ENCODE measurements at places on chromosomes 7 and 10. TPM values are rescaled to one million over a fixed set of nuclear protein-coding genes. Genes with fewer than 3 reads are reported as not detected.

Gene SH2D4B
- polyA plus RNA-seq, result not detected

Gene RNF133
- not detected for polyA plus RNA-seq

Gene CTAGE15
- polyA plus RNA-seq, result 0.10 TPM

Gene AKR1C8
- not detected for polyA plus RNA-seq

Gene IGF2BP3
- 52.0 TPM for polyA plus RNA-seq

Gene C10orf67
- 0.16 TPM for polyA plus RNA-seq

Gene CPA2
- not detected for polyA plus RNA-seq

Gene HOXA2
- polyA plus RNA-seq, result not detected

- no peaks in the 10 kb centered on the region for H3K4me1 ChIP-seq
- no peaks in the 10 kb centered on the region for H3K27me3 ChIP-seq
- no peak overlapping the region for H3K27ac ChIP-seq
- H3K4me3 ChIP-seq, result no peak overlapping the region
- DNase-seq, result no peak
Observed at GRCh38 chr7:153696242-153696641, 356.0 kb upstream of the DPP6 start.

DNA sequence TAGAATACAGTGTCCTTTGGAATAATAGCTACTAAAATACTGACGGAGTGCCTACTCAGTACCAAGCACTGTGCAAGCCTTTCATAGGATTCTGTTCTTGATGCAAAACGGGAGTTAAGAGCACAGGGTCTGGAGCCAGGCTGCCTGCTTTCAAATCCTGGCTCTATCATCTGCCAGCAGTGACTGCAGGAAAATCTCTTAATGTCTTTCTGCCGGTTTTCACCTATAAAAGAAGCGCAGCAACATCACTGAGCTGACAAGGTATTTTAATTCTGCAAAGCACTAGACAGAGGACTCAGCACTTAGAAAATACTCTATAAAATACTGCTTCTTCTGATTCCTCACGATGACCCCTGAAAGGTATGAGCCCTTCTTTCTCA lies 659 bp downstream of the FIGNL1 start:
- peaks cover 9% of the 10 kb centered on the region for H3K4me1 ChIP-seq
- no peak for DNase-seq
- H3K36me3 ChIP-seq, result no peaks in the 10 kb centered on the region
- peak overlapping the region; percentile 66 for H3K4me3 ChIP-seq
- H3K27ac ChIP-seq, result no peak overlapping the region
- peaks cover 19% of the 10 kb centered on the region for H3K27me3 ChIP-seq

GRCh38 chr10:7605565-7606295 lies 61.0 kb downstream of the ITIH5 start:
- no peak overlapping the region for H3K4me3 ChIP-seq
- DNase-seq, result no peak
- H3K36me3 ChIP-seq, result no peaks in the 10 kb centered on the region
- H3K27ac ChIP-seq, result no peak overlapping the region
- H3K4me1 ChIP-seq, result no peaks in the 10 kb centered on the region

- H3K27me3 ChIP-seq, result no peaks in the 10 kb centered on the region
- no peak overlapping the region for H3K4me3 ChIP-seq
- peaks cover 9% of the 10 kb centered on the region for H3K4me1 ChIP-seq
- H3K27ac ChIP-seq, result no peak overlapping the region
- DNase-seq, result no peak
- no peaks in the 10 kb centered on the region for H3K36me3 ChIP-seq
Observed at GRCh38 chr10:118488710-118489497, 106.5 kb downstream of the PRLHR start.

DNA sequence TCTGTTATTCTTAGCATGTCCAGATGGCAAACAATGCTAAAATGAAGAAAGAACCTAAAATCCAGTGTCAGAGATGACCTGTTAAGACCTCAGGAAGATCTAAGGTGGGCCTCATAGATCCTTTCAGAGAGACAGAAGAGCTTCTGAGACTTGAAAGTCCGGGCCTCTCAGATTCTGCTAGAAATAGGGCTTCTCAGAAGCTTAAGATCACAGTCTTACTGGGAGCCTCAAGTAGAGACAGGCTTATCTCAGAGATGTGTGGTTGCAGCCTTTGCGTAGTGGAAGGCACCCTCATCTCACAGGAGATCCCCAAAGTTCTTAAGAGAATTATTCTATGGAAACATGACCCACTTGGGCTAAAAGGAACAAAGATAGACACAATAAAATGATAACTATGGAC lies 642.8 kb downstream of the TNS3 start:
- H3K4me1 ChIP-seq, result no peaks in the 10 kb centered on the region
- H3K27me3 ChIP-seq, result no peaks in the 10 kb centered on the region
- no peak for DNase-seq

DNA sequence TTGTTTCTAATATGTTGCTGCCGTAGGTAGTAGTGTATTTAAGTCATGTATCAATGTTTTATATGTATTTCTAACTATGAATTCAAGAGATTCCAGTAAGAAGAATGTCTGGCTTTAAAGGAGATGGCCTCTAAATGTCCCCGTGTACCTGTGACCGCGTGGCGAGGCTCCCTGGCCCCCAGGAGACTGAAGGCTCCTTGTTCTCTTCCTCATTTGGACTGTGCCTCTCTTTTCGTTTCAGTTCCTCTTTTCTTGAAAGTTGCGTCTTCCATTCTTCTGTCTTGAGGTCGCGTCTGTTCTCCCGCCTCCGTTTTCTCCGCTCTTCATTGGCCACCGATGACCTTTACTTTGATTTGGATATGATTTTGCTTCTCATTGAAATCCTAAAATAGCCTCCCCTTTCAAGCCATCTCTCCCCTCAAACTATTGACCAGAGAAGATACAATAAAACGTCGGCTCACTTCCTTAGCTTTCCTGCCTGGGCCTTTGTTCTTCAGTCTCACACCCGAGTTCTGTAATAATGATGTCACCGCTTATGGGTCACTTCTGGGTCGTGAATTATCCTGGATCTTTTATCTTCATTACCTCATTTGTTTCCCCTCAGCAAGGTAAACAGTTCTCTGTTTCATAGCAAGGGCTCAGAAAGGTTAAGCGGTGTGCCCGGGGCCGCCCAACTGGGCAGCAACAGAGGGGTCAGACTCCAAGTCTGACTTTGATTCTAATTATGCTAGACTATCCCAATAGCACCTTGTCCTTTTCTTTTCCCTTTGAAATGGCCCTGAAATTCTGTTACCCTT lies 28.7 kb downstream of the WIPI2 start:
- no peak overlapping the region for H3K4me3 ChIP-seq
- H3K27ac ChIP-seq, result no peak overlapping the region
- DNase-seq, result no peak
- peaks cover 11% of the 10 kb centered on the region for H3K36me3 ChIP-seq
- no peaks in the 10 kb centered on the region for H3K4me1 ChIP-seq

- no peak overlapping the region for H3K4me3 ChIP-seq
- peaks cover 15% of the 10 kb centered on the region for H3K27me3 ChIP-seq
Observed at GRCh38 chr10:60425392-60426110, 35.9 kb upstream of the ANK3 start.

DNA sequence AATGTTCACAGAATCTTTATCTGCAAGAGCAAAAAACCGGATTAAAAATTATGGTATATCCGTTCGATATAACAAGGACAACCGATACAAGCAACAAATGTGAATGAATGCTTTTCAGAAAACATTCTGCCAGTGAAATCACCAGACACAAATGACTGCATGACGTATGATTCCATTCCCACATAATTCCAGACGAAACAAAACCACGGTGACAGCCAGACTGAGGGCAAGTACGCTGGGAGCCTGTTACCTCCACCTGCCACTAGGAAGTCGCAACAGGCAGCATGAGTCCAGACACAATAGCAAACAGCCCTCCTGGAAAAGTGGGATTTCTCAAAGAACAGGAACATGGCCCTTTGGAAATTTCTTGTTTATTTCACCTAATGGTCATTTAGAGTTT lies 41.7 kb downstream of the MAD1L1 start:
- no peaks in the 10 kb centered on the region for H3K4me1 ChIP-seq
- H3K27ac ChIP-seq, result no peak overlapping the region

DNA sequence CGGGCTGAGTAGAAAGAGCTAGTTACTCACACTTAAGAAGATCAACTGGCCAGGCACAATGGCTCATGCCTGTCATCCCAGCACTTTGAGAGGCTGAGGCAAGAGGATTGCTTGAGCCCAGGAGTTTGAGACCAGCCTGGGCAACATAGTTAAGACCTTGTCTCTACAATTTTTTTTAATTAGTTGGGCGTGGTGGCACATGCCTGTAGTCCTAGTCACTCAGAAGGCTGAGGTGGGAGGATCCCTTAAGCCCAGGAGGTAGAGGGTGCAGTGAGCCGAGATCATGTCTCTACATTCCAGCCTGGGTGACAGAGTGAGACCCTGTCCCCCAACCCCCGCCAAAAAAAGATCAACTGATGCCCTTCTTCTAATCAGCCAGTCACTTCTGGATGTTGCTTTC lies 74.6 kb upstream of the ATP6V0A4 start:
- DNase-seq, result no peak
- no peaks in the 10 kb centered on the region for H3K4me1 ChIP-seq
- H3K27me3 ChIP-seq, result no peaks in the 10 kb centered on the region
- H3K36me3 ChIP-seq, result no peaks in the 10 kb centered on the region
- H3K27ac ChIP-seq, result no peak overlapping the region
- H3K4me3 ChIP-seq, result no peak overlapping the region

DNA sequence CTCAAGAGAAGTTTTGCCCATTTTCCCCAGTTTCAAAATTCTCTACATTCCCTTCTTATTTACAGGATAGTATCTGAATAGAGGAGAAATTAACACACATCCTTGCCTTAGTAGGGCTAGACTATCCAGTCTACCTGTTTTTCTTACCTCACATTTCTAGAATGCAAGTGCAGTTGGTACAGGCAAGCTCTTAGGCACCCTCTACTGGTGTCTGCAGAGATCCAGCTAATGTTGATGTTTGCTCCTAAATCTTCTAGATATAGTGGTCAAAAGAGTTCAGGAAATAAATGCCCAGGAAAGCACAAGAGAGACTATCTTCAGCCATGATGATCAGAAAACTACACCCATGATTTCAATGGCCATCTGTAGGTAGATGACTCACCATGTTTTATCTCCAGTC lies 205.3 kb downstream of the HTR7 start:
- peak; percentile 60 for DNase-seq
- no peaks in the 10 kb centered on the region for H3K36me3 ChIP-seq
- H3K27ac ChIP-seq, result no peak overlapping the region
- H3K27me3 ChIP-seq, result no peaks in the 10 kb centered on the region

DNA sequence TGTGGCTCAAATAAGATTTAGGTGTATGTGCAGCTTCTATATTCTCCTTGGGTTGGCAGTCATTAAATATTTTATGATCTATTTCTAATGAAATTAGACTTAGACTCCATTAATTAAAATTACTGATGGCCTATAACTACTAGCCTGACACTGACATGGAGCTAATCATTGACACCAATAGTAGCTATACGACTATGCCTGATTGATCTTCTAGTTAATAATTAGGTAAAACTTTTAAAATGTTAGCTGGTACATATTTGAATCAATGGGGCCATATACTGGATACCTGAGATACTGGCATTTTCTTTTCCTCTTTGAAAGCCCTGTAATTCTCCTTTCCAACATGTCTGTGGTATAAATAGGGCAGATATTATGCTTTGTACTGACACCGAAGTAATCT lies 14.4 kb downstream of the WEE2 start:
- DNase-seq, result no peak
- H3K27ac ChIP-seq, result no peak overlapping the region
- no peaks in the 10 kb centered on the region for H3K36me3 ChIP-seq
- H3K27me3 ChIP-seq, result no peaks in the 10 kb centered on the region

GRCh38 chr10:19730167-19730906 lies 85.9 kb upstream of the PLXDC2 start:
- H3K27ac ChIP-seq, result no peak overlapping the region
- no peaks in the 10 kb centered on the region for H3K36me3 ChIP-seq
- no peaks in the 10 kb centered on the region for H3K27me3 ChIP-seq
- no peaks in the 10 kb centered on the region for H3K4me1 ChIP-seq
- no peak overlapping the region for H3K4me3 ChIP-seq

DNA sequence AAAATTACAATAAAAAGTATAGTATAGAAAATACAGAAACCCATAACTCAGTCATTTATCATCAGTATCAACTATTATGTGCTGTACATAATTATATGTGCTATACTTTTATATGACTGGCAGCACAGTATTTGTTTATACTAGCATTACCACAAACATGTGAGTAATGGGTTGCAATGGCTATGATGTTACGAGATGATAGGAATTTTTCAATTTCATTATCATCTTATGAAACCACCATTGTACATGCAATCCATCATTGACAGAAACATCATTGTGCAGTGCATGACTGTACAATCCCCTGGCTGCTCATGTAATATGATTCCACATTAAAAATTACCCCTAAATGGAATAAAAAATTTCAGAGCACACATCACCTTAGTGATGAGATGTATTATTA lies 55.7 kb upstream of the TMEM229A start:
- H3K36me3 ChIP-seq, result no peaks in the 10 kb centered on the region
- no peaks in the 10 kb centered on the region for H3K4me1 ChIP-seq
- no peak overlapping the region for H3K4me3 ChIP-seq

DNA sequence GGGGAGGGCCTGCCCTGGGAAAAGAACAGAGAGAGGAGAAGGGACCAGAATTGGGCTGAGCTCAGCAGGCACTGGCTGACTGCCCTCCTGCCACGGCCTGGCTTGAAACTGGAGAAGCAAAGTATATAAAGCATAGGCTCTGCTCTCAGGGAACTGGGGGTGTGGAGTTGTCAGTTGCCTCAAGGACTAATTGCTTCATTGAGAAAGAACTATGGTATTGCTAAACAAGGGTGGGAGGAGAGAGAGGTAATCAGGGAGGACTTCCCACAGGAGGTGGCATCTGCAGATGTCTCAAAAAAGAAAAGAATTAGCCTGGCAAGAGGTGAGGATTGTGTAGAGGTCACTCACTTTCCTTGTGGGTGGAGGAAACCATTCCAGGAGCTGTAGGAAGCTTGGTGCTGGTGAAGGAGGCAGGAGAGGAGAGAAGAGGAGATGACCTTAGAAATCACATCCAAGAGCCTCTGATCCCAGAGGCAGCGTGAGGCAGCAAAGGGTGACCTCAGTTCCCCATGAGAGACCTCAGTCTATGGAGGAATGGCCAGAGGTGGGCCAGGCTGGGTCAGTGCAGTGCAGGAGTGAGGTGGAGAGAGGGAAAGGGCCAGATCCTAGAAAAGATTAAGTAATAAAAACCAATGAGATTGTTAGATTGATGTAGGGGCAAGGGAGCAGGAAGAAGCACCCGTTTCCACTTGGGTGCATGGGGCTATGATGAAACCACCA lies 2.4 kb downstream of the PILRB start:
- H3K27me3 ChIP-seq, result no peaks in the 10 kb centered on the region
- no peak for DNase-seq
- no peak overlapping the region for H3K27ac ChIP-seq
- H3K4me3 ChIP-seq, result no peak overlapping the region

DNA sequence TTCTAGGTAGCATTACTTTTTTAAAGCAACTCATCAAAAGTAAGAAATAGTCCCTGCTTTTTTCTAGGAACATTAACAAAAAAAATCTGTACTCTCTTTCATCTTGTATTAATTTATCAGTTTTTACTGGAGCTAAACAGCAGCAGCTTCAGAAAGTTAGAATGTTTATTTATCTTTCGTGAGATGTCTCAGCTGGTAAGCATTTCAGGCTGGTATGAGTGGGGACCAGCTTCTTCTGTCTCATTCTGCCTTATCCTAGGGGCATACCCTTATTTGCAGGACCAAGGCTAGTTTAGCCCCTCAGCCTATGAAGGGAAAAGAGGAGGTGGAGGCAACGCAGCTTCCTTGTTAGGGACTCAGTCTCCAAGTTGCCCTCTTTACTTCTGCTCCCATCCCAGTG lies 35.1 kb downstream of the LANCL2 start:
- no peaks in the 10 kb centered on the region for H3K36me3 ChIP-seq
- H3K27ac ChIP-seq, result no peak overlapping the region

GRCh38 chr7:48312151-48312550 lies 140.9 kb downstream of the ABCA13 start:
- no peak overlapping the region for H3K27ac ChIP-seq
- DNase-seq, result no peak
- no peaks in the 10 kb centered on the region for H3K27me3 ChIP-seq
- H3K36me3 ChIP-seq, result no peaks in the 10 kb centered on the region
- H3K4me3 ChIP-seq, result no peak overlapping the region
- H3K4me1 ChIP-seq, result no peaks in the 10 kb centered on the region

Data from GM23338 (cell line).